ENCODE measurements at places on chromosomes 13 and 19.

DNA sequence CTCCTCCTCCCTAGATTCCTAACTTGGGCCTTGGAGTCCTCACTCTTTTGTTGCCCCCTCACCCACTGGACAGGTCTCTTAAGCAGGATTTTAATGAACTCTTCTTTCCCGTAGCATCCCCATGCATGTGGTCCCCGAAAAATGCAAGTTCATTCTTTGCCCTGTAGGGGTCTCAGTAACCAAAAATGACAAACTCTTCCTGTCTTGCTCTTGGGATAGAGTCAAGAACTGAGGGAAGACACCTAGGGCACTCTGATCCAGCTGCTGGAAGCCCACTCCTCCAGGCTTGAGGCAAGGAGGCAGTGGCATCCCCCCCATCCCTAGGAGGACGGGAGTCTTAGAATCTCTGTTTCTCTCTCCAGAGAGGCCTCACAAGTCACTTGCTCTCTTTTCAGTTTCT, 987.0 kb downstream of the DIAPH3 start:
- DNase-seq, result peak; percentile 5

- peak; percentile 24 for DNase-seq
Measured at GRCh38 chr13:94345374-94346195, 133.9 kb downstream of the DCT start.

- peak; percentile 22 for DNase-seq
Measured at GRCh38 chr19:10499550-10500246, 3.5 kb downstream of the KEAP1 start.

DNA sequence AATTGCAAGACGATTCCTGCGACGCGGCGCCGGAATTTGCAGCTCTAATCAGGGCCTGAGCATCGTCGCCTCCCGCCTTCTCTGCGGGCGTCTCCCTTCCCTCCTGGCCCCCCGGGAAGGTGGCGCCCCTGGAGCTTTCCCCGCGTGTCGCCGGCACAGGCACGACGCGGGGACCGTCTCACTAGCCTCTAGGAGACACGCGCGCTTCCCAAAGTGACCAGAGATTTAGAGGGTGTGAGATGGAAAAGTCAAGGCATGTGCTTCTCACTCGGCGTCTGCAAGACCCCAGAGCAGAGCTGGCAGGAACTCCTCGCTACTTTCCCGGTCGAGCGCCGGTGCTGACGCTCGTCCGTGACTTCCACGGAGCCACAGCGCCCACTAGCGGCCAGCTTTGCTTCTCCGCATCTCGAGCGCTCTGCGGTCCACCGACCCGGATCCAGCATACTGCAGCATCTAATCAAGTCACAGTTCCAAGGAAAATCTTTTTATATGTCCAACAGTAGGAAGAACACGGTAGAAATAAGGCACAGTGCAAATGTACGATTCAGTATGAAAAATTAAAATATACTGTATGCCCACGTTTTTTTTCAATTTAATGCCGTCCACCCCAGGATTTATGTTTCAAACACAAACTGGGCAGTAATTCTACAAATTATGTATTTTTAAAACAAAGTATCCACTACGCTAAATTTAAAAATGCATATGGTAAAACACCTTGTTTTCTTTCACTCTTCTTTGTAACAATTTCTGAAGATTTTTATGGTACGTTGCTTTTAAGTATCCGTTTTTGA, 977 bp upstream of the EFNB2 start:
- peak; percentile 74 for DNase-seq

- no peak for DNase-seq
Measured at GRCh38 chr13:111510502-111511218, 190.2 kb downstream of the TEX29 start.

DNA sequence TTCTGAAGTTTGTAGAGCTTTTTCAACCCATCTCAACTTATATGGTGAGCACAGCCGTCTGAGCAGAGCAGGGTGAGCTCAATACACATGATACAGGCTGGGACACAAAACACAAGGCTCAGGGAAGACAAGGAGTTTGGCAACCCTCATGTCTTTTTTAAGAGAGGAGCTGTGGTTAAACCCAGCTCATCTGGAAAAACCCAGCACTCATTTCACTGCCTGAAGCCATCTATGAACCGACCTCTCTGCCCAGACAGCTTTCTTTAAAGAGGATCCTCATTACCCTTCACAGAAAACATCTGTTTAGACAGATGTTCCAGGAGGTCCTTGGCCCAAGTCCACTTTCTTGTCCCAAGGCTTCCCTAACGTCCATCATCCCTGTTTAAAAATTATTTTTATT, 170.0 kb upstream of the TSHZ3 start:
- no peak for DNase-seq

DNA sequence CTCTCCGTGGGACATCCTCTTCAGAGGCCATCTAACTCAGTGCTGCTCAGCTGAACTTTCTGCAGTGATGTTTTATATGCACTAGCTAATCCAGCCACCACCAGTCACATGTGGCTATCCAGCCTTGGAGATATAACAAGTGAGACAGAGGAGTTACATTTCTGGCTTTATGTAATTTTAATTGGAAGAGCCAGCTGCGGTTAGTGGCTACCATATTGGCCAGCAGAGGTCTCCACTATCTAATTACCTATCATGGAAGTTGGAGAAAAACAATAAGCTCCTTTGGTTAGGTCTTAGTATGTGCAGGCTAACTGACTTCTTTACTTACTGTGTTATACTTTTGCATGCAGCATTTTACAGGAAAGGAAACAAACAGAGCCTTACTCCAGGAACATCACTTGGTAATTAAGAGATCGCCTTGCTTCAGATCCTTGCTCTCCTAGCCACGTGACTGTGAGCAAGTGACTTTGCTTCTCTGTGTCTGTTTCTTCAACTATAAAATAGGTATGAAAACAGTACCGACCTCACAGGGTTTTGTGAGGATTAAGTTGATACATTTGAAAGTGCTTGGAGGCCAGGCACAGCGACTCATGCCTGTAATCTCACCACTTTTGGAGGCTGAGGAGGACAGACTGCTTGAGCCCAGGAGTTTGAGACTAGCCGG, 1.6 kb upstream of the KLK10 start:
- DNase-seq, result peak; percentile 70

DNA sequence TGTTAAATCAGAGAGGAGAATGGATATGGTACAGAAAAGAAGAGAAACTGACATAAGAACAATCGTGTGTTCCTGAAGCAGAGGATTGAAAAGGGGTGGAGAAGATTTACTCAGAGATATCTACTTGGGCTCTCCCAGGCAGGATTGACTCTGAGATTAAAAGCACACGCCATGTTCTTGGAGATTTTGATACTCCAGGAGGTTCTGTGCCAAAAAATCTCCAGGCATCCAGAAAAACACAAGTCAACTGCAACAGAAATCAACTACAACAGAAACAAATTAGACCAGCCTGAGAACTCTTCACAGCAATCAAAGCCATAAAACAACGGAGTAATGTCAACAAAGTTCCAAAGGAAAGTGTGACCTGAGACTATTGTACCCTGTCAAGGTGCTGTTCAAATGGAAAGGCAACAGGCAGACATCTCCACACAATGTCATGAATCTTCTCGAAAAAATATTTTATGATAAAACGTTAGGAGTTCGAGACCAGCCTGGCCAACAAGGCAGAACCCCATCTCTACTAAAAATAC, 104.2 kb downstream of the UBL3 start:
- no peak for DNase-seq

DNA sequence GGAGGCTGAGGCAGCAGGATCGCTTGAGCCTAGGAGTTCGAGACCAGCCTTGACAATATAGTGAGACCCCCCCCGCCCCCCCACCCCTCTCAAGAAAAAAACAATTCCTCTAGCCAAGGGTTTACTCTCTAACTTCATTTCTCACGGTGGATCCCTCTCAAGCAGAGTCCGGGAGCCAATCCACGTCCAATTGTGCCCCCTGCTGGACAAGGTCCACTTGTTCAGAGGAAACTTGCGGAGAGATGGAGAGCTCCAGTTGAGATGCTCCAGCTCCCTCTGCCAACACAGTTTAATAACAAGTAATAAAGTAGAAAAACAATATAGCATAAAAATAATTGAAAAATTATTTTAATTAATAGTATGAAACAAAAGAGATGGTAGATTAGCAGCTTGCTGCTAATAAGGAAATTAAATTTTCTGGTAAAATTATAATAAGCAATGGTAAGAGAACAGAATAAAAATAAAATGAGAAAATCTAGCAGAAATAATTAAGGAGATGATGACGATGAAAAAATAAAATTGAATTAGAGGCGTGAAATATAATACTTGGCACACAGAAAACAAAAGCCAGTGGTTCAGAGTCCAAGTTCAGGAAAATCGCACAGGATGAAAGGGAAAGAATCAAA, 14.5 kb upstream of the SIGLEC14 start:
- DNase-seq, result peak; percentile 44

- no peak for DNase-seq
Measured at GRCh38 chr13:71624653-71625600, 242.1 kb downstream of the DACH1 start.

DNA sequence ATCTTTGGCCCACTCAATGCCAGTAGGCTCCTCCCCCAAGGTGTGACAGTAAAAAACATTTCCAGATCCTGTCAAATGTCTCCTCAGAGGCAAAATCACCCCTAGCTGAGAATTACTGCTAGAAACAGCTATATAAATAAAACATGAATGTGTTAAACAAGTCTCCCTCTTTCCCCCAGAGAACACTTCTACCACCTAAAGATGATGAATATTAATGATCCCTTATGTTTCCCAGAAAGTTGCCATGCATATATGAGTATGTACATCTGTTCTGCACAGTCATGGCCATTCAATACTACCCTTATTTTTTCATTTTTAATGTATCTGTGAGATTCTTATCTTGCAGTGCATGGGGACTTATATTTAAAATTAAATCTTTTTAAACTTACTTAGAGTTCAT, 230.0 kb downstream of the SHISA2 start:
- DNase-seq, result no peak

DNA sequence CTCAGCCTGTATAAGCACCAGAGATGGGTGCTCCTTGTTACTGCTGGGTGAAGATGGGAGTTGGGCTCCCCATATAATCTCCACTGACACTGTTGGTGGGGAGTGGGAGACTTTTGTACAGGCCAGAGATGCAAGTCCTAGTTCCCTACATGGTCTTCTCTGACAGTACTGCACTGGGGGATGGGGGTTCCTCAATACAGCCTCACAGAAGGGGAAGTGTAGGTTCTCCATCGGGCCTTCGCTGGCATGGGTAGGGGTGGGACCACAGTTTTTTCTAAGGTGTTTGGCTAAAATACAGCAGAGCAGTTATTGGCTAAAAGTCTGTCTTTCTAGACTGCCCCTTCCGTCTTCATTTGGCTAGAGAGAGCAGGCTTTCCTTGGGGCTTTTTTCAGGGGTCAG, 167.2 kb upstream of the SERP2 start:
- no peak for DNase-seq

GRCh38 chr13:50635504-50635903, 208.0 kb downstream of the DLEU7 start:
- no peak for DNase-seq

DNA sequence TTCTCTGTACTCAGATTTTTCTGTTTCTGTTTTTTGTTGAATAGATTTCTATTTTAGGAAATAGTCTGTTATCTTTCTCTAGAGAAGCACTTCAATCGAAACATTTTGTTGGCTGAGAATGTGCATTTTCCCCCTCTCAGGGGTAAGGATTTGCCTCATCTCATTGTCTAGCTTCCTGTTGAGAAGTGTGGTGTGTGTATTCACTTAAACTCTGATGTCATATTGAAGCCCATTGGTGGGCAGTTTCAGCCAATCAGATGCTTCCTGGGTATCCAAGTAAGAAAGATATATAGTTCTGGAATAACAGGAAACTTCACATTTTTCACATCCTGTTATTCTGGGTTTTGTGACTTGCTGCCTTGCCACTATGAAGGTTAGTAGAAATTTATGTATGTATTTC, 87.6 kb downstream of the ARHGEF7 start:
- peak; percentile 13 for DNase-seq

- DNase-seq, result no peak
Measured at GRCh38 chr13:43558326-43558725, 228.4 kb downstream of the ENOX1 start.

DNA sequence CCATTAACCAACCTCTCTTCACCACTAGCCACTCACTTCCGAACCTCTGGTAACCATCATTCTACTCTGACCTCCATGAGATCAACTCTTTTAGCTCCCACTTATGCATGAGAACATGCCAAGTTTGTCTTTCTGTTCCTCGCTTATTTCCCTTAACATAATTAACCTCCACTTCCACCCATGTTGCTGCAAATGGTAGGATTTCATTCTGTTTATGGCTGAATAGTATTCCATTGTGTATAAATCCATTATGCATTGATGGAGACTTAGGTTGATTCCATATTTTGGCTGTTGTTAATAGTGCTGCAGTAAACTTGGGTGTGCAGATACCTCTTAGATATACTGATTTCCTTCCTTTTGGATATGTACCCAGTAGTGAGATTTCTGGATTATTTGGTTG, 30.2 kb downstream of the ZNF382 start:
- no peak for DNase-seq

All from A549 (cell line).